Stimulated activated CD4-positive, alpha-beta T cell treated with anti-CD3 and anti-CD28 coated beads, Interleukin-1b, Interleukin-23, amount 100 ng/mL, for 4 hours (primary cell): ENCODE measurements at places on chromosomes 6 and 20.

GRCh38 chr20:1652960-1653359 is 4.6 kb downstream of the SIRPG start:
- DNase-seq, result no peak

- no peak for DNase-seq
Measured at GRCh38 chr6:16712931-16713484, 48.3 kb downstream of the ATXN1 start.

- no peak for DNase-seq
Measured at GRCh38 chr6:38178584-38178886, 359.0 kb downstream of the ZFAND3 start.

- DNase-seq, result peak; percentile 90
Measured at GRCh38 chr6:73653571-73654424, at the start of gene SLC17A5. Gene SLC17A5 (minus strand): TSS chr6:73653992. CDS start chr6:73653886, 106 bp downstream.

GRCh38 chr6:108294297-108294726 is 542 bp upstream of the AFG1L start:
- no peak for DNase-seq

GRCh38 chr6:64325093-64325492 is 689.5 kb downstream of the PHF3 start:
- no peak for DNase-seq

DNA sequence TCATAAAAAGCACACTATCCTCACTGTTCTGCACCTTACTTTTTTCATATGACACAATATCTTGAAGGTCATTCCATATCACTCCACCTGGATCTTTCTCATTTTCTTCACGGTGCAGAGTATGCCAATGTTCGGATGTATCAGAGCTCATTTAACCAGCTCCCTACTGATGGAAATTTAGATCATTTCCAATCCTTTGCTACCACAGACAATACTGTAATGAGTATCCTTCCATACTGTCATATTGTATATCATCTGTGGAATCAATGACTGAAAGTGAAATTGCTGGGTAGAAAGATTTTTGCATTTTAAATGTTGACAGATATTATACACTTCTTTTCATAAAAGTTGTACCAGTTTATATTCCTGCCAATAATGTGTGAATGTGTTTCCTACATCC is 2.2 kb upstream of the RAB44 start:
- no peak for DNase-seq

DNA sequence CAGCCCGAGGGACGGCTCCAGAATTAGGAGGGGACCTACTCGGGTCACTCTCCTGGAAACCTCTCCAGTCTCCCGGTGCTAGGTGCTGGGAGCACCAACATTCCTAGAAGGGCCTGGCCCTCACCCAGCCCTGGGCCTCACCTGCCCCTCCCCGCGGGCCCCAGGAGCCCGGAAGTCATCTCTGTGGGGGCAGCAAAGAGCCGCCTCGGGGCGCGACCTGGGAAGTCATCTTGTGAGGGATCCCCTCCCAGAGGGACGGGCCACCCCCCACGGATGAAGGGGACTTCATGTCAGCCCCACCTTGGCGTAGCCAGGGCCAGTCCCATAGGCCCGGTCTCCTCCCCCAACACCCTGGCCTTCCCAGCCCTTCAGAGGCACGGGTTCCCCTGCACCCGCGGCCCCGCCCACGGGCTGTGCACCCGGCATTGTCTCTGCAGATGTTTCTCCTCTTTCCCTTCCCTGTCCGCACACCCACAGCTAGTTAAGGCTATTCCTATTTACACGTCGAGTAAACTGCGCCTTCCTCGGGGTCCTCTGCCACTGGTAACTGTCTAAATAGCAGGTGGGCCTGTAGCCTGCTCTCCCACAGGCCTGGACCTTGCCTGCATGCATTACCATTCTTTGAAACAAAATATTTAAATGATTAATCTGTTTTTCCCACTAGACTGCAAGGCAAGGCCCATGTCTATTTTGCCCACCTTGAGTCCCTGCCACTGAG is 896 bp upstream of the RNASET2 start:
- DNase-seq, result no peak

DNA sequence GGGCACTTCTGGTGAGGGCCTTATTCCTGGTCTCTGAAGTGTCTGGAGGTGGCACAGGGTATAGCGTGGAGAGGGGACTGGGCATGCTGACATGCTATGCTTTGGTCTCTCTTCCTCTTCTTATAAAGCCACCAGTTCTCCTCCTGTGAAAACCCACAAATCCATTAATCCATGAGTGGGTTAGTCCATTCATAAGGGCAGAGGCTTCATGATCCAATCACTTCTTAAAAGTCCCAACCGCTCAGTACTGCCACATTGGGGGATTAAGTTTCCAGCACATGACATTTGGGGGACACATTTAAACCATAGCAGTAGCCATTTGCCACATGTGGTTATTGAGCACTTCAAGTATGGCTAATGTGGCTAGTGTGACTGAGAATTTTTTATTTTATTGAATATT is 3.8 kb upstream of the TRIB3 start:
- DNase-seq, result no peak

DNA sequence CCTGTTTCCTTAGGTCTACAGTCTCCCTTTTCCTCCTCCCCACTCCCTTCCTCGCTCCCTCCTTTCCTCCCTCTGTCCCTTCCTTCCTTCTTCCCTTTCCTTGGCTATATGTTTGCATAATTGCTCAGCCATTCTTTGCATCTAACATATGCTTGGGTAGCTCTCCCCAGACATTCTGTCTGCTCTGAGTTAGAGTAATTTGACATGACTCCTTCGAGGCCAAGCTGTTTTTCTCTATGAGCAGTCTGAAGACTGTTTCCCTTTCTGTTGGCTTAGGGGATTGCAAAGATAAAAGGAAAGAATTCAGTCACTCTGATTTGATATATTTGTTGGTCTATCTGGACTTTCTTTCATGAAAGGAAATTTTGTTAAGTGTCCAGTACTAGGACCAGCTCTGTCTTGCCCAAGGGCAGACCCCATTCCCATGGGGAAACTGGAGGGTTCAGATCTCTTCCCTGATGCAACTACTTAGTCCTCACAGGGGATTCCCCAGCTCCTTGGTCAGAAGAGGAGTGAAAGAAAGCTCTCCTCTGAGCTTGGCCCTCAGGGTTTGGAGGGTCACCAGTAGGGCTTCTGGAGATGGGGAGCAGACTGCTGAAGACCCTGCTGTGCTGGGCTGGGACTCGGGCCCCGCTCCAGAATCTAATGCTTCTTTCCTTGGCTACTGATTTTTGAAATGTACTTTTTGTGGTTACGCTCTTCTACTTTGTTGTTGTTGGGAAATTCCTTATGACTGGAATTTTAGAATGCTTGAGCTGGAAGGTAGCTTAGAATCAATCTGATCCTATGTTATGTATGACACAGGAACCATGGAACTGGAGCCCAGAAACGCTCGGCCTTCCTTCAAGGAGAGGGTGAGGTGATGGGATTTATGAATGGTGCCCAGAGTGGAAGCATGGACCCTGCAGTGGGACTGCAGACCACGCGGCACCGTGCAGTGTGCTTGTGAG is 63.7 kb upstream of the SLC22A23 start:
- no peak for DNase-seq

GRCh38 chr6:83511901-83512681 is at the start of gene PRSS35:
Gene PRSS35 (plus strand): TSS chr6:83512534. CDS start chr6:83523442, 10,908 bp downstream.
- no peak for DNase-seq

DNA sequence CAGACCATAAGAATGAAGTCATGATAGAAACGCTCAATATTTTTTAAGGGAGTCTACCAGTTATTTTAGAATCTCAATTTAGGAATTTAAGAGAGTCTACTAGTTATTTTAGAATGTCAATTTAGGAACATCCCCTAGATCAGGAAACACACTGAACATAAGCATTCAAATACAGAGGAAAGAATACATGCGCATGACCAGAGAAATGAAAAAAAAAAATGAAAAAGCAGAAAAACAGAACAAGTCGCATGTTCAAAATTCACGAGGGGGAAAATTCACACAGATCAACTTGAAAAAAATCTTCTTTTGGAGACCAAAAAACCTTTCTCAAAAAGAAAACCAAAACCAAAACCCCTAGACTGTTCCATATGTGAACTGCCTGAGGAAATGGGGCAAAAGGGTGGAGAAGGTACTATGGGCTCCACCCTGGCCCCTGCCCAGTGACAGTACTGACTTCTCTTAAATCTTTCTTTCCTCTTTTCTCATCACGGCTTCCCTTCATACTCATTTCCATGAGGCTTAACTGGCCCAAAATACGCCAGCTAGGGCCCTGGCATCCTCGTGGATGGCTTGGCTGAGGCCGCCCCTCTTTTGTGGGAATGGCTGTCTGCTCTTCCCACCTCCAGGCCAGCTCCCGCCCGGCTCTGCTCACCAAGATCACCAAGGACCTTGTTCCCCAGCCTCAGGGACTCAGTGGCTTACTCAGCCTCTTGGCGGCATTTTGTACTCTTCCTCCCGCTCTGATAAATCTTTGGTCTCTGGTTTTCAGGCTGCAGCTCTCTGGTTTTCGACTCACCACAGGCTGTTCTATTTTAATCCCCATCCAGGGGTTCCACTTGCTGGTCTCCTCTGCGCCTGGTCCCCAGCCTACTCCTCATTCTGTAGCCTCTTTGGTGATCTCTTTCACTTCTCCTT is 11.2 kb downstream of the ZBTB2 start:
- DNase-seq, result no peak

- no peak for DNase-seq
Measured at GRCh38 chr6:110484321-110484720, 7.9 kb upstream of the SLC22A16 start.

GRCh38 chr20:4667371-4667773 is 54.3 kb upstream of the PRND start:
- DNase-seq, result no peak

DNA sequence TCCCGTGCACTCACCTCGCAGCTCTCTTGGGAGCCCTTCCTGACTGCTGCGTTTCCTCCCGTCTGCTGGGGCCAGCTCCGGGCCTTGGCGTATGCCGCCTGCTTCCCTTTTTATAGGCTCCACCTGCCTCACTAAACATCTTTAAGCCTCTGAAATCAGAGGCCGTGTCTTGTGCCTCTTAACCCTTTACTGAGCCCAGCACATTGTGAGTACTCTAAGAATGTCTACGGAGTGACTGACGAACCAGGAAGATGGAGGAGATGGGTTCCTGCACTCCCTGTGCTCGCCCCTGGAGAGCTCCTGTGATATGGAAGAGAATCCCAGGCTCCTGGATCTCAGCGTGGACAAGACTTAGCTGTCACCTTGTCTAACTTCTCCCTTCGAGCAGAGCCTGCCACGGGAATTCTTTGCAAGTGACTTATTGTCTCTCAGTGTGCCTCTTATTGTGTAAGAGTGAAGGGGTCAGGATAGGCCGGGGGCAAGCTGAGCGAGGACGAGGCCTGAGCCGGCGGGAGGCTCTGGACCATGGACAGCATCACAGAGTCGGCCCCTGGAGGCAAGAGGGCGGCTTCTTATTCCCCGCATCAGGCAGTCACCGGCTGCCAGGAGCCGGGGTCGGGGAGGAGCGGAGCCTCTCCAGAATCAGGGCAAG is 70.9 kb upstream of the CCDC167 start:
- no peak for DNase-seq

DNA sequence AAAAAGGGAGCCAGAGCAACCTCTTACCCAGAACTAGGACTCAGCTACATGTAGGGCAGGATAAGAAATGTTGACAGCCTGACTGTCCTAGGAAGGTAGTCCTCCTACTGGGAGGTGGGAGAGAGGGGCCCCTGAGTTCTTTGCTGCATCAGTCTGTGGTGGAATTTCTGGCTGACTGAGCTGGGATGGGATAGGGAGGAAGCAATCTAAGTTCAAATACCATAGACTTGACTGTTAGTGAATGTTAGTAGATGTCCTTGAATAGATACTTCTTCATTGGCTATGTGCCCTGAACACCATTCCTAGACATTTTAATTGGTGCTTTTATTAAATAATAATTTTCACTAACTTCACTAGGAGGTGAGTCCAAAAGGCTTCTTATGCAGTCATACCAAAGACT is 1343.6 kb upstream of the CITED2 start:
- no peak for DNase-seq

DNA sequence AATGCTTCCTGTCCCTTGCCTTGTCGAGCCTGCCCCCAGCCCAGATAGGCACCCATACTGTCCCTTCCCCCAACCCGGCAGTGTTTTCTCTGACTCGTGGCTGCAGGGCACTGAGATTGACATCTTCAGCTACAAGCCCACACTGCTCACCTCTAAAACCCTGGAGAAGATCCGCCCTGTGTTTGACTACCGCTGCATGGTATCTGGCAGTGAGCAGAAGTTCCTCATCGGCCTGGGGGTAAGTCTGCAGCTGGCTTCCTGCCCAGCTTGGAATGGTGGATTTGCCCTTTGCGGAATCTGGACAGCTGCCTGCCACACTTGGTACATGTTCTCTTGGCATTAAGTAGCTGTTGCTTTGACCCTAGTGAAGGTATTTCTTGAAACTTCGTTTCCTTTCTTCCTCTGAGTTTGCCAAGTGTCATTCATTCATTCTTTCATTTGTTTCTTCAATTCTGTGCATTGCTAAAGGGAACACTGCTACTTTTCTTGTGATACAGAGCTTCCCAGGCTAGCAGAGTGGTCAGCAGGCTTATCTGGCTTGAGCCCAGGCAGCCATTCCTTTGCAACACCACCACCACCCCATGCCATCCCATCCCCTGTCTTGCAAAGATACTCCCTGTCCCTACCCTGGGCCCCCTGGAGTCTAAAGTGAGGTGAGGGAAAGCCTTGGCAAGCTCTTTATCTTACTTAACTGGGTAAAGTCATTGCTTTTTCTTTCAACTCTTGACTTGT is 26.2 kb downstream of the CCDC167 start:
- no peak for DNase-seq

DNA sequence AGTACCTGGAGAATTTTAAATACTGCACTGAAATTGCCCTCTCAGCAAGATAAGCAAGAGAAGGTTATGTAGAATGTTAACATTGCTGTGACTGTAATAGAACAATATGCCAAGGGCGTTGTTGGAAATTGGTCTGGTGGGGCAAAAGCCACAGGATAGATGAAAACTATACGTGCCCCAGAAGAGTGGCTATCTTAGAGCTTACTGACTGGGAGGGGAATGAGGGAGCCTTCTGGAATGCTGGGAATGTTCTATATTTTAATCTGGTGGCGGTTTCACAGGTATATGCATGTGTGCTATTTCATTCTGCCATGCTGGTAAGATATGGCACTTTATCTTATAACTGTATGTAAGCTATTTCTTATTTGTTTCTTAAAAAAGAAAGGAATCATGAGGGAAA is 35.2 kb upstream of the YWHAB start:
- DNase-seq, result no peak

DNA sequence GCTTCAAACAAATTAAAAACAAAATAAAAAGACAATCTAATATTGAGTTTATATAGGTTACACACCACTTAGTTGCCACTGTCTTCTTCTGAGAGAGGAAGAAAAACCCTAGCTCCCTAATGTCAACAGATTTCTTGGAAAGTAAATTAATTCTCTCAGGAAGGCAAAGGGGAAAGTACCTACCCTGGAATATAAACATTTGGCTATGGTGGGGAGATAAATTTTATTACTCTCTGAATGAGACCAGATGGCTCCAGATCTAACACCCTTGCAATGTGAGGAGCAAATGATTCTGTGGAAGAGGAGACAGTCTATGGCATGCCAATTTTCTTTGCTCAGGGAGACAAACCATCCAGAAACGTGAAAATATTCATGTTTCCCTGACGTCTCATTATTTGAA is 4.3 kb upstream of the IL20RA start:
- DNase-seq, result no peak
